ENCODE measurements at places on chromosomes 2 and 18. TPM values are rescaled to one million over a fixed set of nuclear protein-coding genes. Genes with fewer than 3 reads are reported as not detected.

FEV gene
- not detected for total RNA-seq

CFLAR gene
- total RNA-seq, result 36.7 TPM

ST8SIA3 gene
- 53.5 TPM for total RNA-seq

SIX3 gene
- total RNA-seq, result 7.4 TPM

L3MBTL4 gene
- total RNA-seq, result 19.8 TPM

EN1 gene
- 1.4 TPM for total RNA-seq

CTAGE1 gene
- not detected for total RNA-seq

HOXD11 gene
- not detected for total RNA-seq

All from diencephalon (tissue), 1 donor.